ENCODE measurements at places on chromosomes 6 and 20. TPM values are rescaled to one million over a fixed set of nuclear protein-coding genes. Genes with fewer than 3 reads are reported as not detected.

DPPA5 gene
- not detected for total RNA-seq

DNA sequence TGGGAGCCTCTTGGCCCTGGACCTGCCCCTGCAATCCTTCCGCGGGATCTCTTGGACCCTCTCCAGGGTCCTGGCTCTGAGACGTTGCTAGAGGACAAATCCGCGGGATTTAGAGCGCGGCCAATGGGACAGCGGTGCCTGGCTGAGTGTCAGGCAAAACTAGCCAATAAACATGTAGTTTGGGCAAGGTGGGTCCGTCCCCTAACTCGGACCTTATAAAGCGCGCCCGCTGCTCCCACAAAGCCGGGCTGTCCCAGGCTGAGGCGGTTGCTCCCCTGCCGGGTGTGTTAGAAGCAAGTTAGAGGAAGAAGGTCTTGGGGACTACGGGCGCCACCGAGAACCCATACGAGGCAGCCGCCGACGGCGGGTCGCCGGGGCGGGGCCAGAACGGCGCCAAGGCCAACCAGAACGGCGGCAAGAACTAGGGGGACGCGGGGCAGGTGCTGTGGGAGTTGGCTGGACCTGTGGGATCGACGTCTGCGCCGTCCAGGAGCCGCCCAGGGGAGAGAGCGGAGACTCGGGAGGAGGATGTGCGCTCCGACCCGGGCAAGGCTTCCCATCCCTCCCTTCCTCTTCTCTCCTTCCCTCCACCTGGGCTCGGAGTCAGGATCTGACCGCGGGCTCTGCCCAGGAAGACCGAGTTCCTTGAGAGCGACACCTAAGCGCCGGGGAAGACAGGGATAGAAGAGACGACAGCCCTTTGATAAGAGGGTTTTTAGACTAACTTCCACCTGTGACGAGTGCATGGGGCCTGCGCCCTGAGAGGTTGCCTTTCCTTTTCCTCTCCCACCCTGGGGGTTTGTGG is 6.5 kb upstream of the TMEM14A start:
- H3K36me3 ChIP-seq: peaks cover 3% of the 10 kb centered on the region
- H3K4me1 ChIP-seq: peaks cover 10% of the 10 kb centered on the region
- H3K27me3 ChIP-seq: no peaks in the 10 kb centered on the region
- H3K4me3 ChIP-seq: no peak overlapping the region

DNA sequence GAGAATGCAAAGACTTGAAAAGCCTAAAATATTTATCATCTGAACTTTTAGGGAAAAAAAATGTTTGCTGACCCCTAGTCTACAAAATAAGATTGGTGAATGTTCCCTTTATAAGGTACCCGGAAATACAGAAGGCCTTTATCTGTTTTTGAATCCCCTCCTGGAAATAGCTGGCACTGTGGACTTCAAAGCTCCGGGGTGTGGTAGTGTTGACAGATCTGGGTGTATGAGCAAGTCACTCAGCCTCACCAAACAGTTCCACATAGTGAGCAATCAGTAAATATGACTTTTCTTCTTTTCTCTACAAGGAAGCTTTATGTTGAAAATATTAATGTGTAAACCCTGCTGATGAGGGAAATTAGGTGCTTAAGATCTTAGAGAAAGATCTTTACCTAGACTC is 29.2 kb upstream of the HTR1B start:
- H3K36me3 ChIP-seq: no peaks in the 10 kb centered on the region
- no peaks in the 10 kb centered on the region for H3K27me3 ChIP-seq
- DNase-seq: no peak
- no peak overlapping the region for H3K27ac ChIP-seq
- no peak overlapping the region for H3K4me3 ChIP-seq

SCAND1 gene
- 63.6 TPM for total RNA-seq

- no peaks in the 10 kb centered on the region for H3K27me3 ChIP-seq
- no peak overlapping the region for H3K4me3 ChIP-seq
- no peaks in the 10 kb centered on the region for H3K36me3 ChIP-seq
- H3K4me1 ChIP-seq: no peaks in the 10 kb centered on the region
These were observed 27.3 kb upstream of the FOXA2 start for GRCh38 chr20:22611636-22612035.

- DNase-seq: no peak
- peak overlapping the region; percentile 77 for H3K4me3 ChIP-seq
- peaks cover 60% of the 10 kb centered on the region for H3K27me3 ChIP-seq
- H3K36me3 ChIP-seq: no peaks in the 10 kb centered on the region
- H3K27ac ChIP-seq: no peak overlapping the region
These were observed 1.3 kb upstream of the RNF217 start for GRCh38 chr6:124960757-124961463.

DNA sequence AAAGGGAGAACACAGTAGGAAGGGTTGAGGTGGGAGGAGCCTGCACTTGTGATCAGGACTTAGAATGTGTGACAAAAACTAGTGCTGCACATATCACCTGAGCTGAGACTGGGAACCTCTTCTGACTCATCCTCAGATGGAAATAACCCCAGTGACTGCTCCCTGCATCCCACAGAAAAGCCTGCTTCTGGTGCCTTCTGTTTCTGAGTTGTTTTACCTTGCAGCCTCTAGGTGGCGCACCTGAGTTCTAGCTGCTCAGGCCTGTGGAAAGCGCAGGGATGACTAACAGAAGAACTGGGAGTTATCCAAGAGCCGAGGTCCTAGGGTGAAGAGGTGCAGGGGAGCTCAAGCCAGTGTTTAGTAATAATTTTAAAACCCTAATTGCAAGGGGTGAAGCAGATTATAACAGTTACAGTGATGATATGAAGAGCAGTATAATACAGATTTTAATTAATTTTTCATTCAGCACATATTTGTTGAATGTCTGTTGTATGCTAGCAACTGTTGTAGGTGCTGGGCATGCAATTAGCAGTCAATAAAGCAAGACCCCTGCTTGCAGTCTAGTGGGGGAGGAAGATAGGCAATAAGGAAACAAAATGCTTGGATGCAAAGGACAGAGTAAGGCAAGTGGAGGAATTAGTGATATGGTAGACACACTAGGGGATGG is 302.5 kb downstream of the DHX35 start:
- DNase-seq: peak; percentile 49
- no peaks in the 10 kb centered on the region for H3K4me1 ChIP-seq
- no peaks in the 10 kb centered on the region for H3K36me3 ChIP-seq
- H3K27ac ChIP-seq: no peak overlapping the region

FABP7 gene
- total RNA-seq: not detected

- no peaks in the 10 kb centered on the region for H3K36me3 ChIP-seq
- no peaks in the 10 kb centered on the region for H3K27me3 ChIP-seq
- peak; percentile 75 for DNase-seq
- H3K27ac ChIP-seq: no peak overlapping the region
These were observed 3.5 kb downstream of the MYLK2 start for GRCh38 chr20:31822421-31823330.

GRCh38 chr6:73565767-73566485 is 45.1 kb upstream of the EEF1A1 start:
- no peaks in the 10 kb centered on the region for H3K36me3 ChIP-seq
- no peak overlapping the region for H3K4me3 ChIP-seq
- DNase-seq: no peak
- no peak overlapping the region for H3K27ac ChIP-seq
- H3K4me1 ChIP-seq: peaks cover under 1% of the 10 kb centered on the region
- no peaks in the 10 kb centered on the region for H3K27me3 ChIP-seq

- H3K4me3 ChIP-seq: no peak overlapping the region
- H3K27ac ChIP-seq: no peak overlapping the region
- no peak for DNase-seq
- H3K4me1 ChIP-seq: no peaks in the 10 kb centered on the region
- H3K27me3 ChIP-seq: no peaks in the 10 kb centered on the region
These were observed 1097.8 kb downstream of the KIF16B start for GRCh38 chr20:15475483-15475882.

- peaks cover 3% of the 10 kb centered on the region for H3K36me3 ChIP-seq
- no peak overlapping the region for H3K27ac ChIP-seq
- H3K27me3 ChIP-seq: peaks cover 6% of the 10 kb centered on the region
- no peak for DNase-seq
These were observed 4.7 kb upstream of the TBC1D32 start for GRCh38 chr6:121338956-121339355.

DNA sequence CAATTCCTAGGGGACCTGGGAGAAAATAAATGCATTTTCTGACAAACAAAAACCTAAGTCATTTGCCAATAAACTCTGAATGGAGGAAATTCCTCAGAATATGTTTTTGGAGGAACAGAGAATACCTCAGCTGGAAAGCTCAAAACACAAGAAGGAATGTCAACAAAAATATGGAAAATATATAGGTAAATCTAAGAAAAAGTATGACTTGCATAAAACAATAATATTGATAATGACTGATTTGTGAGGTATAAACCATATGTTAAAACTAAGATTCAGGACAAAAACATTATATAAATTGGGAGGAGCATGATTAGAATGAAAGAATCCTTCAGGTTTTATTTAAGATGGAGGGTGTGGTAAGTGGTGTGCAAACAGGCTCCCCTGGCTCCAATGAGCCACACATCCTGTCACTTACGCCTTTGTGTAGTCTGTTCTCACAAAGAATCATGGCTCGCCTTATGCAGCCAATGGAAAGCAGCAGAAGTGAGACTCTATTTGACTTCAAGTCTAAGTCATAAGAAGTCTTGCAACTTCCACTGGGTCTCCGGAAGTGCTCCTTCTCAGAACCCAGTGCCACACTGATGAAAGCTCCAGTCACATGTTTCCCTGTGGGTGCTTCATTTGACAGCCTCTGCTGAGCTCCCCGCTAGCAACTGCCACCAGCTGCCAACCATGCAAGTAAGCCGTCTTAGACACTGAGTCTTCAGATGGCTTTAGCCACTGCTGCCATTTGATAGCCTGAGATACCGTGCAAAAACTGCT is 8.1 kb downstream of the CFAP61 start:
- no peaks in the 10 kb centered on the region for H3K4me1 ChIP-seq
- no peaks in the 10 kb centered on the region for H3K36me3 ChIP-seq
- DNase-seq: peak; percentile 14
- H3K27me3 ChIP-seq: peaks cover 32% of the 10 kb centered on the region
- H3K4me3 ChIP-seq: no peak overlapping the region

FOXF2 gene
- total RNA-seq: not detected

DNA sequence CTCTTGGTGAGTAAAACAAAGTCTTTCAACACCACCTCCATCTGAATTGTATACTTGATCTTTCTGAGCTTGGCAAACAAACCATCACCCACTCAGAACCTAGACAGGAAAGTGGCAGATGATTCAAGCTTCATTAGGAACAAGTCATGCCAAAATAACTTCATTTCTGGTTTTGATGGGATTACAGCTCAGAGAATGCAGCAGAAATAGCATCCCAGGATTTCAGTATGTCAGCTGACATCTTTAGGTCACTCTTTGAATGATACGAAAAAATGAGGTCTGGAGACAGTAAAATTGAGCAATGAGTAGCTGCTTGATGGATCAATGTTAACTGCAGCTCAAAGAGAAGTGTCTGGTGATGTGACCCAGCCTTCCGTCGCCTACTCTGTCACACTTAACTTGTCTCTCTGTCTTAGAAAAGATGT is 92.4 kb downstream of the GJA10 start:
- peaks cover 68% of the 10 kb centered on the region for H3K4me1 ChIP-seq
- no peak overlapping the region for H3K4me3 ChIP-seq

DNA sequence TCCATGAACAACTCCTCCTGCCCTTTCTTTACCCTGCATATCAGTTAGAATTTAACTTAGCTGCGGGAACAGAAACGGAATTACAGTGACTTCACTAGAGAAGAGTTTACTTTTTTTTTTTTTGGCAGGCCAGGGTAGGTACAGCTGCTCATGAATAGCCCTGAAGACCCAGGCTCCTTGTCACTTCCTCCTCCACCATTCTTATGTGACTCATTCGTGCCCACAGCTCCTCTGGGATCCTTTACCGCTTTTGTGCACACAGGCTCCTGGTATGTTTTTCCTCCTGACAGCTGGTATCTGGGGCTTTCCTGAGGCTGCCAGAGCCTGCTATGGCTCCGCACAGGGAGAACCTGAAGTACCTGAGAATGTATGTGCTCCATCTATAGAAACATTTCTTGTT is 3.9 kb upstream of the KCNS1 start:
- no peak overlapping the region for H3K4me3 ChIP-seq
- H3K36me3 ChIP-seq: no peaks in the 10 kb centered on the region
- DNase-seq: no peak
- H3K4me1 ChIP-seq: peaks cover 4% of the 10 kb centered on the region

GRCh38 chr6:75619230-75619899 is 17.7 kb downstream of the SENP6 start:
- H3K27ac ChIP-seq: no peak overlapping the region
- DNase-seq: no peak
- H3K27me3 ChIP-seq: no peaks in the 10 kb centered on the region

DNA sequence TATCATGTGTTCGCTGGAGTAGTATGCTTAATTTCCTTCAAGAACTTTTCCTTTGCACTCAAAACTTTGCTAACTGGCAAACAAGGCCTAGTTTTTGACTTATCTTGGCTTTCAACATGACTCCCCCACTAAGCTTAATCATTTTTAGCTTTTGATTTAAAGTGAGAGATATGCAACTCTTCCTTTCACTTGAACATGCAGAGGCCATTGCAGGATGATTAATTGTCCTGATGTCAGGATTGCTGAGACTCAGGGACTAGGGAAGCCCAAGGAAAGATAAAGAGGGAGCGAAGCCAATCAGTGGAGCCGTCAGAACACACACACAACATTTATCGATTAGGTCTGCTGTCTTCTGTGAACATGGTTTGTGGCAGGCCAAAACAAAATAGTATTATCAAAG is 491.4 kb downstream of the CBLN4 start:
- no peak overlapping the region for H3K4me3 ChIP-seq

DNA sequence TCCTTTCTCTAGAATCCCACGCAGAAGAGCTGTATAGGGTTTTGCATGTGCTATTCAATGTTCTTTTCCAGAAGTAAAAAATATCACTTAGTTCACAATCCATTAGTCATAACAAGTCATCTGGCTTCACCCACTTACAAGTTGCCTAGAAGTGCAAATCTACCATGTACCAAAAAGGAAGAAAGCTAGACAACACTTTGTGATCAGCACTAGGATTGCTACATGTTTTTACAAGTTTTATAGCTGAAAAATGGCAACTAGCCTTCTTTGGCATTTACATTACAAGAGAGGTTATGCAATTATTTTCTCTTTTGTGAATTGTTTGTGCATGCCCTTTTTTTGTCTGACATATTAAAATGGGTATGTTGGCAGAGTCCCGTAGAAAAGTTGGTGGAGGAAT is 85.6 kb upstream of the PTPRK start:
- no peaks in the 10 kb centered on the region for H3K36me3 ChIP-seq
- no peak overlapping the region for H3K4me3 ChIP-seq
- no peak for DNase-seq
- H3K4me1 ChIP-seq: no peaks in the 10 kb centered on the region

LY6G6D gene
- total RNA-seq: not detected

PTPRK gene
- 2.5 TPM for total RNA-seq

GABRR2 gene
- 0.30 TPM for total RNA-seq

- H3K36me3 ChIP-seq: no peaks in the 10 kb centered on the region
- H3K4me3 ChIP-seq: no peak overlapping the region
- no peak for DNase-seq
- H3K27me3 ChIP-seq: peaks cover 45% of the 10 kb centered on the region
- peaks cover 21% of the 10 kb centered on the region for H3K4me1 ChIP-seq
These were observed 70.9 kb downstream of the SNX5 start for GRCh38 chr20:17897566-17898307.

GRM1 gene
- total RNA-seq: not detected
